ENCODE measurements at places on chromosomes 7 and 10.

DNA sequence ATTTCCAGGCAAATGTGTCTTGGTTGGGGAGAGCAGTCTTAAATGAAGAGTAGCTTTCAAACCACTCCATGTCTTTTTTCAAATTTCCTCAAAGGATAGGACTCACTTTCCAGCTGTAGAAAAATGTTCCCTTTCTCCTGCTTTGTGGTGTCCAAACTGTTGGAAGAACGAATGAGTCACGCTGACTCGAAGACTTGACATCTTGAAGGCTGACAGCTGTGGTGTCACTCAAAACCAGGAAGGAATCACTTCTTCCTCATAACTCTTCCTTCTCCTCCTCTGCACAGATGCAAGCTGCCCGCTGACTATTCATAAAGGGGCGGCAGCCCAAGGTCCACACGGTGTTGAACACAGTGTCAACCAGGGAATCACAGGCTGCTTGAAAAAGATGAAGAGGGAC is 19.2 kb downstream of the PLA2G12B start:
- no peak for DNase-seq

- no peak for DNase-seq
Observed at GRCh38 chr10:133083422-133084100, 4.2 kb upstream of the ADGRA1 start.

- DNase-seq, result no peak
Observed at GRCh38 chr10:64112701-64113355, 591.6 kb downstream of the REEP3 start.

DNA sequence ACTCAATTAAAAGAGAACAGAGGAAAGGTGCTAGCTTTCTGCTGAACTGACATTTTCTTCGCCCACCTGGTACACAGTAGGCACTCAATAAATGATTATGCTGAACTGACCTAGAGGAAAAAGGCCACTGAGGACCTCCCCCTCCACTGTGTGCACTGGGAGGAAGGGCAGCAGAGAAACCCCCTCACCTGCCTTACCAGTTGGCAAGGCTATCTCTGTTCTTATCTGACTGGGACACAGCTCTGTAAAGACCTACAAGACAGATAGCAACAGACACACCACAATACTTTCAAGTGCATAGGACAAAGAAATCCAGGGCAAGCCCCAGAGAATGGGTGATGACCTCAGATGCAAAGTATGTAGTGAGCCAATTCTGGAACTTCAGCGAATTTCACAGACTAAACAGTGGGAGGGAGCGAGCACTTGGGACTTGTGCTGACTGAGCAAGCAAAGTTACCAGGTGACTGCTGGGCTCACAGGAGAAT is 30.4 kb downstream of the PDLIM1 start:
- DNase-seq, result no peak

DNA sequence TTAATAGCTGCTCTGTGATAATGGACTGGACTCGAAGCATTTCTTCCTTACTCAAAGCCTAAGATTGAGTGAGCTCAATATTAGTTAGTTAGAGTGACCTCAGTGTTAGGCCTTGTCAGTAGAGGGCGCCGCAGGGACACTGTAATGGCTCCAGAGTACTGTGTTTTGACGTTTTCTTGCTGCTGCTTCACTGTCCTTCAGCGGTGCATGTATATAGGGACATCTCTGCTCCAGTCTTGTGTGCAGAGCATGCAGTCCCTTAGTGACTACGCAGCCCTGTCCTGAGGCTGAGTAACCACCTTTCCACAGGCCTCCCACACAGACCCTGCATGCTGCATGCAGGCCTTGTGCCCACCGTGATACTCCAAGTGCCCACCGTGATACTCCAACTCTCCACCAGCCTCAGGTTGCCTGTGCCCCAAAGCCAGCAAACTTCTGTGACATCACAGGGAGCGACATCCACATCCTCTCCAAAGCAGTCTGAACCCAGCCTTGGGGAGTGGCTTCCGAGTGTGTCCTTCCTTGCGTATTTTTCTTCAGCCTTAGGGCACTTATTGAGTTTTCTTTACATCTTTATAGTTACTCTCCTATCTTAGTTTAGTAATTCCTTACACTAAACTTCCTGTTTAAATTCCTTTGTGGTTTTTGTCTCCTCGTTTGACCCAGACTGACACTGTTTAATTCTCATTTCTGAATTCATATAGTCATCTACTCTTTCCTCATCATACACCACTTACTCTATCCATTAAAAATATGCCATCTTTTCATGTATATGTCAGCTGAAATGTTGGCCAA is 118.2 kb downstream of the JAZF1 start:
- peak; percentile 44 for DNase-seq

DNA sequence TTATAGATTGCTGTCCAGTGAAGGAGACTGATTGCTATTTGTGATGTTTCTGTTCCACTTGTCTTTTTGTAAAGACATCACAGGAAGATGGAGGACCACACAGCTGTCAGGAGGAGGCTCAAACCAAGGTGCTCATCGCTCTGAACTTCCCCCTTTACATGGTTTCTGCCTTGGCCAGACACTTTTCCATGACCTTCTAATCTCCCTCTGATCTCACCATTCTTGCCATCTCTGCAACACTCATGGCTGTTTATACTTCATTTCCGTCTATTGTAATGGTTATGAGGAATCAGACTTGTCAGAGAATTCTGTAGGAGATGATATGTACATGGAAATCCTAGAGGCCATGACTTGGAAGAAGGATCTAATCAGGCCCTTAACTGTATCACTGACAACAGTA is 1.7 kb upstream of the TAS2R5 start:
- no peak for DNase-seq

- no peak for DNase-seq
Observed at GRCh38 chr7:70591643-70592042, 540.3 kb upstream of the GALNT17 start.

DNA sequence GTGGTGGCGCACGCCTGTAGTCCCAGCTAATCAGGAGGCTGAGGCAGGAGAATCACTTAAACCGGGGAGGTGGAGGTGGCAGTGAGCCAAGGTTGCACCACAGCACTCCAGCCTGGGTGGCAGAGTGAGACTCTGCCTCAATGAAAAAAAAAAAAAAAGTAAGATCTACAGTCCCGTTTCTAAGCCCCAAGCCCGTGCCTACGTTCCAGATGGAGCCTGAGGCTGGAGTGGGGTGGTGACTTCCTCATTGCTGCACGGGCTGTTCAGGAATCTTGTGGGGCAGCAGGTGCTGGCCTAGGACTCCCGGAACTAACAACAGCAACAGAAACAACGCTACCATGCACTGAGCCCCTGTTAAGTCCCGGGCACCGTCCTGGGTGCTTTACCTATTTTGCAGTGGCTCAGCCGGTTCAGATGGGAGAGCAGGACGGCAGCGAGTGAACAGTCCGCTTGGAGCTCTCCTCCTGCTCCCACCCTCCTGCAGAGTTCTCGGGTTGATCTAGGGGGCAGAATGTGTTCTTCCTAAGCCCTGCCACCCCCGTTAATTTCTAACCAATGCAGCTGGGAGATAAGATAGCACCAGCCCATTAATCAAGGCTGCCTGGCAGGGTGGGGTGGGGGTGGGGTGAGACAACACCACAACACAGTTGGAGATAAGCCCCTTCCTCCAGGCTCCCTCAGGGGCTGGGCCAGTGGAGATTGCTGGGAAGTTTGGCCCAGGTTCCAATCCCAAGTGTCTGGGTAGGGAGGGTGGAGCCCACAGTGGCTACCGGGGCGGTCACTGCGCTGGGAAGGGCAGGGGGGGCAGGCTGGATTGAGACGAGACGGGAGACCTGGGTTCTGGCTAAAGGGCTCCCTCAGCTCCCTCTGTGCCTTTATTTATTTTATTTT is 17.0 kb upstream of the SFRP5 start:
- DNase-seq, result no peak

- no peak for DNase-seq
Observed at GRCh38 chr7:138195151-138195571, 118.9 kb downstream of the AKR1D1 start.

GRCh38 chr10:102527546-102527945 is 23.8 kb downstream of the SUFU start:
- DNase-seq, result no peak

DNA sequence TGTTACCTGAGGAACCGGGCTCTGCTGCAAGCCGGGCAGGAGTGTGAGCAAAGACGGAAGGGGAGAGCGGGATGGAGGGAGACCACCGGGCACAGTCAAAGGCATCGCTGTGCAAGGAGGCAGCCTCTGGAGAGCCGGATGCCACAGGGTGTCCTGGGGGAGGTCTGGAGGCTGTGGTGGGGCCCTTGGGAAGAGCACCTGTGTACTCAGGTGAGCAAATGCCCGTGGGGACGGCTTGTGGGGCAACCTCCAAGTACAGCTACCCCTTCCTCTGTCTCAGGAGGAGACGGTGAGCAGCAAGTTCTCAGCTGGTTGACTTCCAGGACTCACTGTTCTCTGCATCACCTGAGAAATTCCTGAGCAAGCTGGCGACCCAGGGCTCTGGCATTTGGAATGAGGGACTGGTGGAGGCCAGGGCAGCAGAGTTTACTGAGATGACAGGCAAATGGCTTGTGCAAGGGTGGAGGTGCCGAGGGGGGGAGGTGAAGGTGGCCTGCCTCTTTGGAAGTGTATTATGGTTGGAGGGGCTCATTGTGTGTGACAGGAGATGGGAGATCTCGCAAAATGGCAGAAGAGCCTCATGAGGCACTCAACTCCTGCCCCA is 345.2 kb upstream of the SHH start:
- no peak for DNase-seq

GRCh38 chr7:100509231-100509630 is 25.5 kb downstream of the NYAP1 start:
- DNase-seq, result no peak

- no peak for DNase-seq
Observed at GRCh38 chr7:158410720-158411119, 176.9 kb downstream of the PTPRN2 start.

GRCh38 chr10:36351159-36351558 is 709.1 kb upstream of the FZD8 start:
- no peak for DNase-seq

GRCh38 chr10:44386546-44387052 is 1.7 kb upstream of the CXCL12 start:
- peak; percentile 35 for DNase-seq

- no peak for DNase-seq
Observed at GRCh38 chr10:94879214-94879613, 59.2 kb upstream of the CYP2C9 start.

- peak; percentile 77 for DNase-seq
Observed at GRCh38 chr10:89643812-89644690, 991 bp downstream of the PANK1 start.

GRCh38 chr7:150756858-150757257 is 19.6 kb downstream of the GIMAP5 start:
- peak; percentile 29 for DNase-seq

GRCh38 chr7:133761443-133761842 is 365.7 kb upstream of the LRGUK start:
- no peak for DNase-seq

DNA sequence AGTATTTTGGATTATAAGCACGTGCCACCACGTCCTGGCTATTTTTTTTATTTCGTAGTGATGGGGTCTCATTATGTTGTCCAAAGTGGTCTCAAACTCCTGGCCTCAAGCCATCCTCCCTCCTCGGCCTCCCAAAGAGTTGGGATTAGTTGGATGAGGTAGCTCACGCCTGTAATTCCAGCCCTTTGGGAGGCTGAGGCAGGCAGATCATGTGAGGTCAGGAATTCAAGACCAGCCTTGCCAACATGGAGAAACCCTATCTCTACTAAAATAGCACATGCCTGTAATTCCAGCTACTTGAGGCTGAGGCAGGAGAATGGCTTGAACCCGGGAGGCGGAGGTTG is 21.8 kb upstream of the YWHAG start:
- no peak for DNase-seq

DNA sequence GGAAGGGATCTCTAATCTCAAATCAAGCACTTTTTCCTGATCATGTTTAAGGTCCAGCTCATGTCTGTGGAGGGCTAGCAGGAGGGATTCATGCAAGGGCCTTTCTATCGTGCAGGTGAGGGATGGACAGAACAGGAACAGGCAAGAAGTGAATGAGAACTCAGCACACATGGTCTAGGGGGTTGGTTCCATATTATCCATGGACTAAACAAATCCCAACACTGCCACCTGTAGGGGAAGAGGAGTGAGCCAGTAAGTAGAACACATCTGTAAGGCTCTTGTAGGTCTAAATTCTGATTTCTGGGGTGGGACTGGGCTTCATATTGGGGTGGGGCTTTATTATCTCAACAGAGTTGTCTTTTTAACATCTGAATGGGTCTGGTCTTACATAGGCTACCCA is 138.0 kb upstream of the TARP start:
- DNase-seq, result no peak

GRCh38 chr10:62155054-62155680 is 113.5 kb downstream of the RTKN2 start:
- DNase-seq, result no peak

DNA sequence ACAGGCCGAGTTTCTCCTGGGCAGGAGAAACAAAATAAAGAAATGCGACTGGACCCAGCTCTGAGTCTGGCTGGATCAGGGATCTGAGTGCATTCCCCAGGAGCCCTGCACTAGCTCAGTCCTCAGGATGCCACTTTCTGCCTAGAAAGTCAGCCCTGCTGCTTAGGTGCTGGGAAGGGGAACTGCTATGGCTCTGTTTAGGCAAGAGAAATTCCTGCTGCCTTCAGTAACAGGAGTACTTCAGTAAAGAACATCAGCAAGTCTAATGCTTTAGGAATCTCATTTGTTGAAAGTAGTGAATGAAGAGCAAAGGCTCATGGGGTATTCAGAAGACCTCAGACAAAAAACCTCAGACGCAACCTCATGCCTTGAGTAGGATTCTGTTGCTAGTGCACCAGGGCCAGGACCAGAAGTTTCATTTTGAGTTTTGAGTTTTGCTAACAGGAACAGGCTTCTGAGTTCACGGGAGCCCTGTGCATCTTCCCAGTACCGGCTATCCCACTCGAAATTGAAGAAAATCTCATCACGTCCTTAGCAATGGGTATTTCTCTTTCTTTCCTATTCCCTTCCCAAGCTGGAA is 170.8 kb upstream of the CDCA7L start:
- no peak for DNase-seq

DNA sequence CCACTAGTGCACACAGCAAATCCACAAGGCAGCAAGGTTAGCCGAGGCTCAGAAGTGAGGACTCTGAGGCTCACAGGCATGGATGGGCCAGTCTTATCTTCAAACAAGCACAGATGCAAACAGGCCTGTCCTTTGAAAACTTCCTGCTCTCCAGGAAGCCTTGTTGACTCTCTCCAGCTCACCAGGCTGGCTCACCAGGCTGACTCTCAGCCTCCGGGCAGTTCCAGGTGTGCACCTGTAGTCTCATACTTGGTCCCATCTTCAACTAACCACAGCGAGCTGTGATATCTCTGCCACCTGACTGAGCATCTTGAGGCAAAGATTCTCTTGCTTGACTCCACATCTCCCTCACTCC is 173.9 kb upstream of the ZMIZ1 start:
- no peak for DNase-seq

Data from hippocampal formation (tissue), 2 donors.